T-helper 2 cell treated with Interferon-gamma antibody and Interleukin-4, amounts not matched to agents 5 μg/mL and 100 μg/mL, for 36 hours (primary cell): ENCODE measurements at places on chromosomes 7 and 10.

- DNase-seq, result no peak
- H3K4me3 ChIP-seq, result no peak overlapping the region
- no peaks in the 10 kb centered on the region for H3K4me1 ChIP-seq
- no peak overlapping the region for H3K27ac ChIP-seq
- no peaks in the 10 kb centered on the region for H3K27me3 ChIP-seq
- no peaks in the 10 kb centered on the region for H3K36me3 ChIP-seq
Measured at GRCh38 chr10:86122646-86123045, 243.9 kb downstream of the GRID1 start.

DNA sequence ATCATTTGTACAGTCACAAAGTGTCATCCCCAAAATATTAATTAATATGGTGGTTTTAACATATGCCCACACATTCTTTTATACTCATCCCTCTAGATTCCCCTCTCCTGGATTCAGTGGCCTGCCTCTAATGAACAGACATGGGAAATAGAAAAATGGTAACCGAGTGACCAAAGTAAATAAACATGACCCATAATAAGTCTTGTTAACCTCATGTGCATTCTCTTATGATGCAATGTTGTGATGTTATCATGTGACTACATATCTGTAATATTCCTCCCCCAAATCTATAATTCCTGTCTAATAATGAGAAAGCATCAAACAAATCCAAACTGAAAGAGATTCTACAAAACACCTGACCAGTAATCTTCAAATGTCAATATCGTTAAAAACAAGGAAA lies 164.5 kb upstream of the PRSS1 start:
- H3K4me1 ChIP-seq, result peaks cover 31% of the 10 kb centered on the region
- no peaks in the 10 kb centered on the region for H3K27me3 ChIP-seq
- H3K27ac ChIP-seq, result no peak overlapping the region
- no peaks in the 10 kb centered on the region for H3K36me3 ChIP-seq
- no peak overlapping the region for H3K4me3 ChIP-seq

DNA sequence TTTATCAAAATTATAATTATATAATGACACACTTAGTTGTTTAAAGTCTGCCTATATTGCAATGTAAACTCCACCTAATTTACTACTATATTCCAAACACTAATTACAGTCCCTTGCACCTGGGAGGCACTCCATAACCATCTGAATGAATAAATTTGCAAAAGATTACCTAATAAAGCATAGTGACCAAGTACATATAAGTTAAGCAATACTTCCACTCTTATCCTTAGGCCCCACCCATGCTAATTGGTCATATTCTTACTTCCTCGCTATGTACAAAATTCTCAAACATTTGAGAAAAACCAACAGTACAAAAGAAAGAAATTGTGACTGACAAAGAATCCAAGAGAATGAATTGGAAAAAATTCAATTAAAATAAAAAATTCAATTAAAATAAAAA lies 65.3 kb downstream of the ZFAND4 start:
- no peak overlapping the region for H3K4me3 ChIP-seq
- H3K36me3 ChIP-seq, result peaks cover 5% of the 10 kb centered on the region
- no peaks in the 10 kb centered on the region for H3K4me1 ChIP-seq
- peaks cover 2% of the 10 kb centered on the region for H3K27me3 ChIP-seq
- H3K27ac ChIP-seq, result no peak overlapping the region

- no peaks in the 10 kb centered on the region for H3K4me1 ChIP-seq
- H3K27ac ChIP-seq, result no peak overlapping the region
- H3K27me3 ChIP-seq, result no peaks in the 10 kb centered on the region
- H3K4me3 ChIP-seq, result no peak overlapping the region
- no peak for DNase-seq
Measured at GRCh38 chr7:78529392-78529791, 730.8 kb downstream of the PHTF2 start.
